ENCODE measurements at places on chromosomes 13 and 19.

DNA sequence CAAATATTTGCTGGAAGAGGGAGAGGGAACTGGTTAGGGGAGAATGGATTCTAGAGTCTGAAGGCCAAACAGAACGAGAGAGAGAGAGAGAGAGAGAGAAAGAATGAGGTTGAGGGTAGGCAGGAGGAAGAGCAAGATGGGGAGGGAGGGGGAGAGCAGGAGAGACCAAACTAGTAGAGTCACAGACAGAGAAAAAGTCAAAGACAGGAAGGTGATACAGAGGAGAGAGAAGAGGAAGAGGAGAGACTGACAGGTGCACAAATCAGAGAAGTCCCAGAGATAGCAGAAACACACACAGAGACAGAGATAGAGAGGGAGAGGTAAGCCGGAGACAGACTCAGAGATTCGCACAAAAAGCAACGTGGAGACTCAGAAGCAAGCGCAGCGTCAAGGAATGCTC, 5.6 kb upstream of the CACNG6 start:
- DNase-seq: no peak

GRCh38 chr19:4012092-4012974, 4.8 kb downstream of the PIAS4 start:
- DNase-seq: no peak

GRCh38 chr19:39517432-39517831, 2.5 kb downstream of the SELENOV start:
- DNase-seq: no peak

GRCh38 chr19:8486661-8487136, 15.7 kb downstream of the PRAM1 start:
- DNase-seq: no peak

DNA sequence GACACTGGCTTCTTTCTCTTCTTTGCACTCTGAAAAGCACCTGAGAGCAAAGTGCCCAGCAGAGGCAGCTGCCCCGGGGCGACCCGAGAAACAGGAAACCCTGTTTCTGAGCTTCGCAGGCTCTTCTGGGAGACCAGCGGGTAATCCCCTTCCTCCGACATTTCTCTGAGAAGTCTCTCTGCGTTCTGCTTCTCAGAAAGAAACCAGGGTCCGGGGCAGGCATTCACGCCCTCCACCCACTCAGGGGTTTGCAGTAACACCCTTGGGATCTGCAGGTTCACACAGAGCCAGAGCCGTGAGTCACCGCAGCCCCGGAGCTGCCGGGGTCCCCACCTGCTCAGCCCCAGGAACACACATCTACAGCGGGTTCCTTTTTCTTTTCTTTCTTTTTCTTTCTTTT, 86.0 kb downstream of the GADD45B start:
- DNase-seq: no peak

DNA sequence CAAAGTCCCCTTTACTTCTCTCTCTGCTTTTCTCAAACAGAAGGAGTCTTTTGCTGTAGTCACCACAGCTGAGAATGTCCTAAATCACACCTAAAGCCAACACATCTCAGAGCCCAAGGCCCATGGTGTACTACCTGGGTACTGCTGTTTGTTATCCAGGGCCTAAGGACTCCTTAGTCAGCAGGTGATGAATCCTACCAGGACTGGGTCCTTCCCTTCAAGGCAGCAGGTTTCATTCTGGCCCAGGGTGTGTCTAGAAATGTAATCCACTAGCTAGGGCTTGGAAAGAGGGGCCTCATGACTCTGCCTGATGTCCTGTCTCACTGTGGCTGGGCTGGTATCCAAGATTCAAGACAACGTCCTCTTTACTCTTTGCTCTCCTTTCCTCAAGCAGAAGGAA, 36.2 kb upstream of the ENOX1 start:
- no peak for DNase-seq

- no peak for DNase-seq
Measured at GRCh38 chr13:34571716-34572115, 370.4 kb upstream of the NBEA start.

DNA sequence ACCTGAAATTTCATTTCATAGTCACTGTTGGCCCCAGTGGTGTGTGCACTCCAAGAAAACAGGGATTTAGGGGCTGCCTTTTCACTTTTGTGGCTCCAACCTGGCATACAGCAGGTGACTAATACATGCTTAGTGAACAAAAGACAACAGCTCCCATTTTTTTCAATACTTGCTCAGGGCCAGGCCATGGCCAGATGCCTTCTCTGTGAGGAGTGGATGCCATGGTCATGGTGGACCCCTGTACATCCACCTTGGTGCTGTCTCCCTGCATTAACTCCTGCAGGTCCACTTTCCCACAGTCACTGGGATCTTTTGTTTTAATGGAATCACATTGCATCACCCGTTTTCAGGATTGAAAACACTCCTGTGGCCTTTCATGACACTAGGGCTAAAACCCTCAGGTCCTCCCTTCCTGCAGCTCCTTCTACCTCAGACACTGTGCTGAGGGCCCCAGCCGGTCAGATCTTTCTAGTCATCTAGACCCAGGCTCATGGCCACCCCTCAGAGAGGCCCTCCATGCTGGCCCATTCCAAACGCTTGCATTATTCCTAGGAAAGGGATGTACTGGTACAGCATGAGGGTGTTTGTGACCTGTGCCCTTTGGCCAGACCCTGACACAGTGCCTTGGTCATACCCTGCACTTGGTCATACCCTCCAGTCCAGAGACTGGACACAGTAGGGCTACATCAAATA, 1.2 kb upstream of the TMEM147 start:
- DNase-seq: no peak

DNA sequence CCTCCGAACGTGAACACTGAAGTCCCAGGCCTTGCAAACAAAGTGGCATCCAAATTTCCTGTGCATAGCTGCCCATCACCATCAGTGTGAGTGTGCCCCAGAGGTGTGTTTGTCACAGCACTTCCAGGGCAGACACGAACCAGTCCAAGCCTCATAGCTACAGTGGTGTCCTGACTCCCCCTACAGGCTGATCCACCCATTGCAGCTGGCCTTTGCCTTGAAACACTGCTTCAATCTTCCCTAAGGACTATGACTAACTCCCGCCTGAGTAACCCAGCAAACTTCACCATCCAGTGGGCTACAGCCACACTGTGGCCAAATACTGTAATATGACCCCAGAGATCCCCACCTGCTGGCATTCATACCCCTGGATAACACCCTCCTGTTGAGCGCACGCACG, 3.9 kb downstream of the ZNF266 start:
- peak; percentile 18 for DNase-seq

DNA sequence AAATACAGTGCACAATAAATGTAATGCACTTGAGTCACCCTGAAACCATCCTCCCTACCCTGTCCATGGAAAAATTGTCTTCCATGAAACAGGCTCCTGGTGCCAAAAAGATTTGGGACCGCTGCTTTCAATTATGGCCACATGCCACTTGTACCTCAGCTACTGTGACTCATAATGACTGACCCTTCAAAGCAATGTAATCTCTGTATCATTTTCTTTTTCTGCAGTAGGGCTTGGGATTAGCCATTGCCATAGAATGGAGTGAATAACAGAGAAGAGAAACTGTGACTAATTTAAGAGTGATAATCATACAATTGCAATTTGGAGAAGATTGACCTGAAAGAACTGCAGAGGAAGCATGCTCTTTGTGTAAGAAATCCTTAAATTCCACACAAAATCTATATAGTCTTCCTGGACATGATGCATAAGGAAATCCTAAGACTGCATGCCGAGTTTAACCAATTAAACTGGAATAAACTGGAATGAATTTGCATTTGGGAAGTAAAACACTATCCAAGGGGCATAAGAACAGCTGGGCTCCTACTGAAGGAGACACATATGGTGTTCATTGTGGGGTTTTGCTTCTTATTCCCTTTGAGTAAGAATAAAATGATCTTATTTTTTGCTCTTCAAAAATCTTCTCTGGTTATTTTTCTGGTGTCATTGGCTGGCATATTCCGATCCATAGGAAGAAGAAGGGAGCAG, 59.5 kb upstream of the SLC7A1 start:
- DNase-seq: peak; percentile 96

DNA sequence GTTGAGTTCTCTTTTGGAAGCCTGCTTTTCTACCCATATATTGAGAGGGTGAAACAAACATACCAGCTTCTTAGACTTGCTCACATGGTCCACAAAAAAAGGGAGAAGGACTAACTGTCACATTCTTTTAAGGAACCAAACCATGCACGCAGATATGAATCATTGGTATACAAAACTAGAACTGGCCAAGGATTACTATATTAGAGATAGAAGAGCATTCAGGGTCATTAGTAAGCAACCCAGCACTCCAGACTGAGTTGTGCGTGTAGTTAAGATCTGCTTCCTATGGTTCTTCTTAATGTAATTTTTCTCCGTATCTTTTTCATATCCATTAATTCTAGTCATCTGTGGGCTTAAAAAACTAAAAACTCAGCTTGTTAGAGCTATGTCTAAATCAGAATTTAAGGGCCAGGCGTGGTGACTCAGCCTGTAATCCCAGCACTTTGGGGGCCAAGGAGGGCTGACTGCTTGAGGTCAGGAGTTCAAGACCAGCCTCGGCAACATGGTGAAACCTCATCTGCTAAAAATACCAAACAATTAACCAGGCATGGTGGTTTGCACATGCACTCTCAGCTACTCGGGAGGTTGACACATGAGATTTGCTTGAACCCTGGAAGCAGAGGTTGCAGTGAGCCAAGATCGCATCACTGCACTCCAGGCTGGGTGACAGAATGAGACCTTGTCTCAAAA, 19.6 kb downstream of the ALG5 start:
- DNase-seq: peak; percentile 69

GRCh38 chr19:17293605-17294004, 9.6 kb downstream of the ABHD8 start:
- no peak for DNase-seq

- no peak for DNase-seq
Measured at GRCh38 chr19:31263328-31263727, 85.9 kb downstream of the TSHZ3 start.

DNA sequence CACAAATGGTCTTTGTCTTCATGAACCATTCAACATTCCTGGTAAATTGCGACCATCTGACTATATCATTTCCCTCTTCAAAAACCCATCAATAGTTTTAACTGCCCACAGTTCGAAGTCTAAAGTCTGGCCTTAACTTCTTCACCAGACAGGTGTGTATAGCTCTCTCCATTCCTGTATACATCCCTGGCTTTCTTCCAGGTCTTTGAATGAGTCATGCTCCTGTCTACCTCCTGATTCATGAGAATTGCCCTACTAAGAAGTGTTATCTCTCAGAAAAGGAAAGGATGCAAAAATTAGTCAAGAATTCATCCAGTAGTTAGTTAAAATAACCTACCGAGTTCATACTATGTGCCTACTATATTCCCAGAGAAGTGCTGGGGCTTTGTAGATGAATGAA, 225.0 kb downstream of the TBC1D4 start:
- DNase-seq: no peak

GRCh38 chr19:45955905-45956608, 17.6 kb downstream of the NOVA2 start:
- DNase-seq: no peak

GRCh38 chr13:45926741-45927140, 75.2 kb upstream of the SIAH3 start:
- no peak for DNase-seq

DNA sequence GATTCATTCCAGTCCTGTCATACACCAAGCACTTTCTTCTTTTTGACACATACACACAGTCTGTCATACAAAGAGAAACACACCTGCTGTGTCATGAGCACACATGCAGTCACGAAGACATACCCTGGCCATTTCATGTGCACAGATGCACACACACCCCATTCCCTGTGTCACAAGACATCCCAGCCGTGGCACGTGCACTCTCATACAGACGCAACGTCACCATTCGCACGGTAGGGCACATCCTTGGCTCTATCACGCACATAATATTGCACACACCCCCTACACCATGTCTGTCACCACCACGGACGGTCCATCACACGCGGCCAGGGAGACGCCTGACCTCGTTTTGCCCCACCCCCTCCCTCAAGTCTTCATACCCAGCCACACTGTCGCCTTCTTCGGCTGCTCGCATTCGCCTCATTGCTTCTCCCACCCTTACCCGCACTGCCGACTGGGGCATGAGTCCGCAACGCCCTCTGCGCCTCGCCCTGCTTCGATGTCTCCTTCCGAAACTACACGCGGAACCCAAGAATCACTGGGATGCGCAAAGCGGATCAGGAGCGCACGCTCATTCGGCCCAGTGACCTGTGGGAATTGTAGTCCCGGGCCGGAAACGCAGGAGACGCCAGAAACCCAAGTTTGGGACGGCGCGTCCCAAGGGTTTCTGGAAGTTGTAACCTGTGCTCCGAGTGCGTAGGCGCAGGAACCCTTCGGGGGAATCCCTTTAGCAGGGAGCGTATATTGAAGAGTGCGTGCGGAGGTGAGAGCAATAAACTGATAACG, 6.8 kb upstream of the ZNF283 start:
- peak; percentile 51 for DNase-seq

DNA sequence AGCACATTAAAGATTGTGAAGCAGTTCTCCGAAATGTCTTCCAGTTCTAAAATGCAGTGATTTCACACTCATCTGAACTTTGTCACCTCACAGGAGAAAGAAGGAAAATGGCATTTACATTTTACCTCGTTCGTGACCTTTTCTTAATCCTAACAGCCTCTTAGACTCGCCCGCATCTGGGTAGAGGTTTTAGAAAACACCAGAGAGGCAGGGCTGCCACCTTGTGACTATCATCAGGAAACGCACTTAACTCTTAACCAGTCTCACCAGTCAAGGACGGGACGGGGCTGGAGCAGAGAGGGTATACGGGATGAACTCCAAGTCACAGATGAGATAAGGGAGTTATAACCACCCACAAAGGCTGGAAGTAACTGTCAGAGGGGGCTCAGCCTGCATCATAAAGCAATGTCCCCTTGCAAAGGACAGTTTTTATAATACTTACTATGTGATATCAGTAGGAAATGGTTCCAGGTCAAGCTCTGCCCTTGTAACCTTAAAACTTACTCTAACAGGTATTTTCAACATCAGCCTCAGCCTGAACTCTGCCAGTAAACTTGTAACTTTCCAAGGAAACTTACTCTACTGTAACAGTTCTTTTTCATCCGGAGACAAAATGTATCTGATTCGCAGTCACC, 8.6 kb upstream of the CEACAM6 start:
- peak; percentile 51 for DNase-seq

DNA sequence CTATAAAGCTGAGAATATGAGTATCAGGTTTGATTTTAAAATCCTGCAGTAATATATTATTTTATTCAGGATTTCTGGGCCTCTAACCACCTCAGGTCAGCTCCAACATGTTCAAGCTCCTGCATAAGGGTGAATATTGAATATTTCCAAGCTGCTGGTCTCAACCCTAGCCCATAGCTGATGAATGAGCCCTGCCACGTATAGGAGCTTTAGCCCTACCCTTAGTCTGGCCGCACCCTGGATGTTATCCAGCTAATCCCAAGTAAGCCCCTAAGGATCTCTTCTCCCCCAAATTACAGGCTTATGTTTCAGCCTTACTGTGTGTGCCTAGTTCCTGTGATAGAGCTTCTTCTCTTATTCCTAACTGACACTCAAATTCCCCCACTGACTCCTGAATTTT, 240.6 kb downstream of the KCTD12 start:
- DNase-seq: no peak

DNA sequence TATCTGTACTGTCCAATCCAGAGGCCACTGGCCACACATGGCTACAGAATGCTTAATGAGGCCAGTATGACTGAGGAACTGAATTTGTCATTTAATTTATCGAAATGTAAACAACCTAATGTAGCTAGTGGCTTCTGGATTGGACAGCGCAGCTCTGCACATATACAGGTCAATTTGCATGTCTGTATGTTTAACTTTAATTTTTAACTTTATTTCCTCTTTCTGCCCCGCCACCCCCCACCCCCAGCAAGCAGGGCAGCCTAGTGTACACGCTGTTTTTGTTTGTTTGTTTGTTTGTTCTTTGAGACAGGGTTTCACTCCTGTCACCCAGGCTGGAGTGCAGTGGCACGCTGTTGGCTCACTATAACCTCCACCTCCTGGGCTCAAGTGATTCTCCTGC, 15.5 kb downstream of the ZSWIM9 start:
- no peak for DNase-seq

Measured in EH (cell line).